ENCODE measurements at places on chromosomes 16 and 17.

DNA sequence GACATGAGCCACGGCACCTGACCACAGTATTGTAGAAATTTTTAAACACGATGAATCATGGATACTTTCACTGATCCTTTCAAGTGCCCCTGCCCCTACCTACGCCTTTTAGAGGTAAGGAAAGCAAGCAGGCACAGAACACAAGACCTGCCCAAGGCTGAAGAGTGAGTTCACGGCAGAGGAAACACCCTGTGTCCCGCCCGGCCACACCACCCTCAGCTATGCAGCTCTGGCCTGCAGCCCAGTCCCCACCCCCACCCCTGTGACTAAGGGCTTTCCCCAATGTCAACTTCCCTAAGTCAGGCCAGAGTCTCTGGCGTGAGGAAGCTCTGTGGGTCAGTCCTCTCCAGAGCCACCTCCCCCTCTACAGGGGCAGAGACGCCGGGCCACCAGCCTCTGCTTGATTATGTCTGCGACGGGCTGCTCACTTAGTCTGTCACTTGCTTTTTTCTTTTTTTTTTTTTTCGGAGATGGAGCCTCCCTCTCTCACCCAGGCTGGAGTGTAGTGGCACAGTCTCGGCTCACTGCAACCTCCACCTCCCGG, 8.4 kb downstream of the SLC16A5 start:
- DNase-seq, result peak; percentile 39

GRCh38 chr16:28990375-28991040, 5.7 kb downstream of the LAT start:
- no peak for DNase-seq

GRCh38 chr16:3054965-3055733, 8.8 kb downstream of the MMP25 start:
- no peak for DNase-seq

- DNase-seq, result no peak
These were observed 50.5 kb downstream of the YPEL2 start for GRCh38 chr17:59381716-59382570.

DNA sequence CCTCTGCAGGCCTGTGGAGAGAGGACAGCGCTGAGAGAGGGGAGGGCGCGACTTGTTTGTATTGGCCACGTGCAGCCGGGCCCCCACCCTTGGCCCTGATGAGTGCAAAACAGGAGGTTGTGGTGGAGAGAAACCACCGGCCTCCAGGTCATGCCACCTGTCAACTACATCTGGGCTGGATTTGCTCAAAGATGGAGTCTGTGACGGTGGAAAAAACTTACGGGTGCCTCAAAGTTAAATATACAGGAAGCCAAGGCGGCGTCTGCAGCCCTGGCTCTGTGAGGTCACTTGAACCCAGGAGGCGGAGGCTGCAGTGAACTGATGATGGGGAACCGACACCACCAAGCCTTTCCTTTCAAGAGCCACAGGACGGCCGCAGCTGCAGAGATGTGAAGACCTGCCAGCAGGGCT, 15.7 kb downstream of the C16orf74 start:
- DNase-seq, result no peak

GRCh38 chr17:9242497-9242881, 221.2 kb downstream of the NTN1 start:
- DNase-seq, result no peak

GRCh38 chr16:89040861-89041570, 52.6 kb upstream of the ACSF3 start:
- no peak for DNase-seq

GRCh38 chr16:57628008-57628781, at the start of gene ADGRG1:
TSS of gene ADGRG1 (plus strand) at chr16:57628630. CDS start at chr16:57650288, 21,658 bp downstream.
- peak; percentile 93 for DNase-seq

- DNase-seq, result no peak
These were observed 38.2 kb upstream of the IL21R start for GRCh38 chr16:27363797-27364196.
